GDM1 (cell line): ENCODE measurements at places on chromosomes 1 and 21.
A peak's percentile ranks its signal among the peaks of the same experiment; 100 is the strongest.

GRCh38 chr1:30232288-30232899, 491.0 kb downstream of the MATN1 start:
- no peak for DNase-seq

GRCh38 chr1:151534662-151535278, 5.3 kb upstream of the TUFT1 start:
- DNase-seq: peak; percentile 49

- no peak for DNase-seq
Observed at GRCh38 chr1:118202076-118202608, 17.1 kb upstream of the SPAG17 start.

GRCh38 chr1:21005466-21006239, 171.0 kb downstream of the EIF4G3 start:
- DNase-seq: no peak

GRCh38 chr1:233389893-233390292, 62.4 kb downstream of the MAP3K21 start:
- DNase-seq: no peak

- no peak for DNase-seq
Observed at GRCh38 chr1:169109561-169110134, 3.2 kb downstream of the ATP1B1 start.

GRCh38 chr1:92310185-92310597, 11.3 kb downstream of the RPAP2 start:
- no peak for DNase-seq

DNA sequence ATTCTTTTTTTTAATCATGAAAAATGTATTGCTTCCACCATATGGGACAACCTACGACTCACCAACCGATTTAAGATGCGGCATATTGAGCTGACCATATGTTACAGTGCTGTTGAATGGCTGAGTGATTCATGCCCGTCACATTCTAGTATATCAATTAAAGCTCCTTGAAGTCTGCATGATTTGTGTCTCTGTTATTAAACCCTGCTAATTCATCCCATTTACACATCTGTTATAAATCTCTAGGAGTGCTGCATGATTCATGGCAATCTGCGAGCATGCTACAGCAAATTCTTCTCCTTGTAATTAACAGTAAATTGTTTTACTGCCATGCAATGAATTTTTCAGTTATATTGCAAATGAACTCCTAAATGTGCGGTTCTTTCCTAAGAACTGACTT, 239.8 kb downstream of the USH2A start:
- DNase-seq: no peak

GRCh38 chr1:56578138-56578962, 1.0 kb downstream of the PLPP3 start:
- DNase-seq: no peak

DNA sequence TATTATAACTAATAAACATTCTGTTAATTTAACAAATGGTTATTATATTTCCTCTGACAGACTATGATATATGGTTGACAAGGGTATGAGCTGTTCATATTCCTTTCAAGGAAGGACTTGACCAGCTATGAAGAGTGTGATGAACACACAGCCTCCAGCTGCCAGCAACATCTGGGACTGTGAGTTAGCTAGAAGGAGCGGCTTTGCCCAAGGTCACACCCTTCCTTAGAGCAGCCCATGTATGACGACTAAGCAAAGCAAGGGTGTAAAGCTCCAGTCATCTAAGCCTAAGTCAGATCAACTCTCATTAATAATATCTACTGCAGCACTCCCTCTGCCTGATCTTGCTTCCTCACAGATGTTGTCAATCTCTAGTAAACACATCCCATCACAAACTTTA, 355.4 kb downstream of the PLPP3 start:
- DNase-seq: no peak

- no peak for DNase-seq
Observed at GRCh38 chr1:192592517-192592916, 16.9 kb downstream of the RGS1 start.

- DNase-seq: no peak
Observed at GRCh38 chr1:30403726-30404125, 319.7 kb downstream of the MATN1 start.

DNA sequence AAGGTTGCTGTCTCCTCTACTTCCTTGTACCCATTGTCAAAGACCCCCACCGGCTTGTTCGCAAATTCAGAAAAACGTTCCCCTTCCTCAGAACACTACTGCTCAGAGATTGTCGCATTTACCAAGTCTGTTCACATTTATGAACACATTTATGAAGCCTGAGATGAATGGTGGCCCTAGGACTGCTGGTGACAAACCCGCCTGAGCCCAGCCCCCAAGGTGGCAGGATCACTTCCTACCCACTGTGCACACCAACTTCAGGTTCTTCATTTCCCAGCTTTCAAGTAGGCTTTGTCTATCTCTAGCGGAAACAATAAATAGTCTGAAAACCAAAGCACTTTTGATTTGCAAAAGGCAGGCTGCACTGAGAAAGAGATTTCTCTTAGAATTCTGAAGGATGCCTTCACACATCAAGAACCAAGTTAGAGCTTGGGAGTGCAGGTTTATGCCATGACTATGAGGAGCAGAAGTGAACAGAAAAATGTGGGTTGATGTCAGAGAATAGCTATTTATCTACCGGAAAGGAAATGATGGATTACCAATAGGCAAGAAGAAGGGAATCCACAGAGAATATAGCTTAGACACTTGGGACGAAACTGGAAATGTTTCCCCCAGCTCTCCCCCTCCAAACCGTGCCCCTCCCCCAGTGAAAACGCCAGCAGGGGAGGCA, 200.5 kb downstream of the TOMM20 start:
- no peak for DNase-seq

- DNase-seq: no peak
Observed at GRCh38 chr1:8349961-8350360, 32.0 kb downstream of the SLC45A1 start.

- DNase-seq: peak; percentile 46
Observed at GRCh38 chr1:66446261-66447001, 87.5 kb upstream of the SGIP1 start.

GRCh38 chr1:191025896-191026642, 548.4 kb upstream of the BRINP3 start:
- DNase-seq: no peak

DNA sequence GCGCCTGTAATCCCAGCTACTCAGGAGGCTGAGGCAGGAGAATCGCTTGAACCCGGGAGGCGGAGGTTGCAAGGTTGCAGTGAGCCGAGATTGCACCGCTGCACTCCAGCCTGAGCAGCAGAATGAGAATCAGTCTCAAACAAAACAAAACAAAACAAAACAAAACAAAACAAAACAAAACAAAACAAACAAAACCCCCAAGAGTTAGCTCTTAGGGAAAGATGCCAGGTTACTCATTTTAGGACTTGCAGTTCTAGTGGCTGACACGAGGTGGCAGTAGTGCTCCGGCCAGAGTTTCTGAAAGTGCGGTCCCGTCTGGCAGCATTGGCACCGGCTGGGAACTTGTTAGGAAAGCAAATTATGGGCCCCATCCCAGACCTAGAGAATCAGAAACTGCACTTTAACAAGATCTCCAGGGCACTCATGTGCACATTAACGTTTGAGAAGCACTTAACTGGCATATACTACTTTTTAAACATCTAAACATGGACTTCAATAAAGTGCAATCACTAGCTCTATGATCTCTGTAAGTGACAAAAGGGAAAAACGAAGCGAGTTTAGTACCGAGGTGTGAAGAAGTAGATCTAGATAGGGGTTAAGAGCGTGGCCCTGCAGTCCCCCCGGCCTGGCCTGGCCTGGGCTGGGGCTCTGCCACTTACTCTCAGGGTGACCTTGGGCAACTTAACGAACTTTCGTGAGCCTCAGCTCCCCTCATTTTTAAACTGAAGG, 41.9 kb upstream of the TNFRSF1B start:
- peak; percentile 46 for DNase-seq

- no peak for DNase-seq
Observed at GRCh38 chr1:42807056-42807668, 9.8 kb upstream of the ERMAP start.

- no peak for DNase-seq
Observed at GRCh38 chr1:221716713-221717484, 25.0 kb downstream of the DUSP10 start.

DNA sequence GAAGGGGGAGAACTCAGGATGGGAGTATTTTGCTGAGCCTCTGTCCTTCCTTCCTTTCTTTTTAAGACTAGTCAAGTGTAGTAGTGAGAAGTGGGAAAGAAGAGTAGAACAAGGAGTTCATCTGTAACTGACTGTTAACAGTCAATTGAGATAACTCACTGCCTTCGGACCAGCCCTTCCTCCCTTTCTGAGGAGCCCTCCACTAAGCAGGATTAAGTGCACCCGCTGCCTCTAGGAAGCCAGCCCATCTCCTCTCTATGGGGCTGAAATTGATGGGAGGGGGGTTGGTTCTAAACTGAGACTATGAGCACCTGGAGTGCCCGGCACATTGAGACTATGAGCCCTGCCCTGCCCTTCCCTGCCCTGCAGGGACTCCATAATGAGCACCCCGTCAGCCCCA, 72.7 kb upstream of the TINAGL1 start:
- DNase-seq: no peak

DNA sequence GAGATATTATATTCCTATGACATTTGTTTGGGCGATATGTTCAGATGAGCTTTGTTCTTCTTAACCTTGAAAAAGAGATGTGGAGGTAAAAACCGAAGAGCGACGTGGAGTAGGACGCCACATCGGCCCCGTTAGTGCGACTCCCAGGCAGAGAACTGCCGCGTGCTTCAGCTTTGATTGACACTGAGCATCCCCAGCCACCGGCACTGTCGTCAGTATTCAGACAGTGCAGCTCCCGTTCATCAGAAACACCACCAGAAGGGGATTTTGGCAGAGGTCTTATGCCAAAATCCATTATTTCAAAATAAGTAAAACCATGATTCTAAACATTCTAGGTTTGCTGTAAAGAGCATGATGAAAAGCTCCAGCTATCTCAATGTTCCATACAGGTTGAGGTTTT, 66.5 kb downstream of the AGPAT3 start:
- no peak for DNase-seq
